ENCODE measurements at places on chromosomes 16 and 17.

- DNase-seq: no peak
Measured at GRCh38 chr17:58789160-58789559, 33.5 kb downstream of the PPM1E start.

GRCh38 chr16:2031081-2031577, 4.4 kb downstream of the NHERF2 start:
- DNase-seq: no peak

- no peak for DNase-seq
Measured at GRCh38 chr16:54879681-54880080, 51.0 kb upstream of the IRX5 start.

GRCh38 chr17:47692137-47692894, 1.6 kb upstream of the TBKBP1 start:
- DNase-seq: no peak

- DNase-seq: no peak
Measured at GRCh38 chr16:84527532-84528269, 23.2 kb upstream of the MEAK7 start.

DNA sequence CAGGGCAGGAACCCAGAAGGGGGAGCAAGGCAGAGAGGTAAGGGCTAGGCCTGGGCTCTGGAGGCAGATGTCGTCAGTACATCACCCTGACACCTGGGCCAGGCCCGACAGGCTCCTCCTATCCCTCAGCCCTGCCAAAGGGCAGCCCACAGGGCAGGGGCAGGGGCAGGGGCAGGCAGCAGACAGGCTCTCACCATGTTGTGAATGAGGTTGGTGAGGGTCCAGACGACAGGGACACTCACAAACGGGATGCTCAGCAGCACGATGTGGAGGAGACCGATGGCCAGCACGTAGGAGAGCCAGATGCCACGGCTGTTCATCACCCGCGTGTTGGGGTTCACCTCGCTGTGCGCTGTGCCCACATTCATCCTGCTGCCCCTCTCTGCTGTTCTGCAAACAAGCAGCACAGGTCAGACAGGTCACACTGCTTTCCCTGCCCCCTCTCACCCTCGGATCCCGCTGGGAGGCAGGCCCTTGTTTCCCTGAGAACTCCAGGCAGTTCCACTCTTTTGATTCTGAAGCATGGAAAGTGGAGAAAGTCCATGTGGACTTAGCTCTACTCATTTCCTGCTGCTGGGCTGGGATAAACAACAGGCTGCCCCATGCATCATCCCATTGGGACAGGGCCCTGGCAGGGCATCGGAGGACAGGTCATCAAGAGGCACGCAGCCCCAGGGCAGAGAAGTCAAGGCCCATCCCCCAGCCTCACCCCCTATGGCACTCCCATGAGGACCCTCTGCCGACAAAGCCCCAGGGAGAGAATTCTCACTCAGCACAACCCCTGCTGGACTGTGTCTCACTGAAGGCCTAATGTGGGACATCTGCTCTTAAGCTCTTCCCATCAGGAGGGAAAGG, 3.3 kb downstream of the ORMDL3 start:
- DNase-seq: no peak

GRCh38 chr16:78288888-78289287, 189.4 kb downstream of the WWOX start:
- no peak for DNase-seq

DNA sequence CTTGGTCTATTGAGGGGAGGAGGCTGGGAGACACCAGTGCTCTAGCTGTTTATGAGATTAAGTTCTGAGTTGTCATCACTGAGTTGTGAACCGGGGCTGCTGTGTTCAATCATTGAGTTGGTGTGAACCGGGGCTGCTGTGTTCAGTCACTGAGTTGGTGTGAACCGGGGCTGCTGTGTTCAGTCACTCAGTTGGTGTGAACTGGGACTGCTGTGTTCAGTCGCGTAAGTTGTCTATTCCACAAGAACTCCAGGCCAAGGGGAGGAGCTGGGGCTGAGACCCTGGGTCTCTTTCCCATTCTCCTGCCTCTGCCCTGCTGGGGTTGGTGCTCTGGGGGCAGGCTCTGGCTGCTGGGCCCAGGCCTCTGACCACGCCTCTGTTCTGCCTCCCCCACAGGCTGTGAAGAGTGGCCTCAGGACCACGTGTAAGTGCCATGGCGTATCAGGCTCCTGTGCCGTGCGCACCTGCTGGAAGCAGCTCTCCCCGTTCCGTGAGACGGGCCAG, 24.5 kb downstream of the WNT9B start:
- DNase-seq: no peak

DNA sequence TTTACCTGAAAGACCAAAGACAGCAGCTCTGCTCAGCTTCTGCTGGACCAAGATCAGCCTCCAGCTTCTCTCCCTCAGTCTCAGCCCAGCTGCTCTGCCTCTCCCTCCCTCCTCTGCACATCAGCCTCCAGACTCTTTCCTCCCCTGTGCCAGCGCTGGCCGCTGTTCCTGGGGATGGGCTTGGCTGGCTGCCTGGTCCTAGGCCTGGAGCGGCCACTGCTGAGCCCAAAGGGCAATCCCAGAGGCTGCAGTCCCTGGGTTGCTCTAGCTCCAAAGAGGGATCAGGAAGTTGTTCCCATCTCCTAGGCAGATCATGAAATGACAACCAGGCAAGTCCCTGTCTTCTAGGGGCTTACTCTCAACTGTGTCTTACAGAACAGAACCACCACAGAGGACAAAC, 31.3 kb downstream of the DCUN1D3 start:
- DNase-seq: no peak

- no peak for DNase-seq
Measured at GRCh38 chr16:35410438-35410837, 1951.0 kb downstream of the TP53TG3F start.

- DNase-seq: no peak
Measured at GRCh38 chr17:9367156-9367555, 208.5 kb downstream of the STX8 start.

DNA sequence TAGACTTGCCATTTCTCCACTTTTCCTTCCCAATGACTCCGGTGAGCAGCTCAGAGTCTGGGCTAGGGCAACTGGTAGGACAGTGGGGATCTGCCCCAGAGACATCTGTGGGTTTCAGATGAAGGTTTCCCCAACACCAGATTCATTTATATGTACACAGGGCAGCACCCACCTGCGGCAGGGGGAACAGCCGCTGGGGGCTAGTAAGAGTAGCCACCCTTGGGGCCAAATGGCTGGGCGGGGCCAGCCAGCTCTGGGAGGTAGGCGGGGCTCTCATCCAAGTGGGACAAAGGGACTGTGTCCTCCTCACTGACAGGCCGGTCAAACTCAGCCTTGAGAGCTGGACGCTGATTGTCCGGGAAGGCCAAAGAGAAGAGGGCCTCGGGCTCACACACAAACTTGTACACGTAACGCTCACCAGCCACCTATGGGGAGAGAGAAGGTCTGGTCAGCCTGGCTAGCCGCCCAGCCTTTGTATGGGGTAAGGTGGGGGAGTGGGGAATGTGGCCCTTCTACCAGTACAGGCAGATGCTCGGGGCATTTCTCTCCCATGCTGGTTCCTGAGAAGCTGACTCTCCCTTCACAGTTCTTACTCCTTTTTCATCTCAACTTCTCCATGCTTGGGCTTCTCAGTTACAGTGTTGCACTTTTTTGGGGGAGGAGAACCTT, 17.7 kb downstream of the ETV4 start:
- no peak for DNase-seq

DNA sequence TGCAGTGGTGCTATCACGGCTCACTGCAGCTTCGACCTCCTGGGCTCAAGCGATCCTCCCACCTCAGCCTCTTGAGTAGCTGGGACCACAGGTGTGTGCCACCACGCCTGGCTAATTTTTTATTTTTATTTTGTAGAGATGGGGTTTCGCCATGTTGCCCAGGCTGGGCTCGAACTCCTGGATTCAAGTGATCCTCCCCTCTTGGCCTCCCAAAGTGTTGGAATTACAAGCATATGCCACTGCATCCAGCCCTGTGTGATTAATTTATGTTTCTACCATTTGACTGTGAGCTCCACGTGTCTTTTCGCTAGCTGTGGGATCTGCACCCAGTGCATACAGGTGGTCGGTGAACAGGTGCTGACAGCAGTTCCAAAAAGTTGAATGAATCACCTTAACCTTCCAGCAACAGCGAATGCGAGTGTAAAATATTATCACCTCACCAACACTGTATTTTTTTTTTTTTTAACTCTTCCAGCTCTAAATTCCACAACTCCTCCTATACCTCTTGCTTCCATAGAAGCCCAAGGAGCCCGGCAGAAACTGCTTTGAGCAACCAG, 484 bp upstream of the NUDT7 start:
- no peak for DNase-seq

- no peak for DNase-seq
Measured at GRCh38 chr17:9513266-9513665, 62.4 kb downstream of the STX8 start.

- DNase-seq: no peak
Measured at GRCh38 chr17:67569873-67570272, 147.9 kb upstream of the NOL11 start.

DNA sequence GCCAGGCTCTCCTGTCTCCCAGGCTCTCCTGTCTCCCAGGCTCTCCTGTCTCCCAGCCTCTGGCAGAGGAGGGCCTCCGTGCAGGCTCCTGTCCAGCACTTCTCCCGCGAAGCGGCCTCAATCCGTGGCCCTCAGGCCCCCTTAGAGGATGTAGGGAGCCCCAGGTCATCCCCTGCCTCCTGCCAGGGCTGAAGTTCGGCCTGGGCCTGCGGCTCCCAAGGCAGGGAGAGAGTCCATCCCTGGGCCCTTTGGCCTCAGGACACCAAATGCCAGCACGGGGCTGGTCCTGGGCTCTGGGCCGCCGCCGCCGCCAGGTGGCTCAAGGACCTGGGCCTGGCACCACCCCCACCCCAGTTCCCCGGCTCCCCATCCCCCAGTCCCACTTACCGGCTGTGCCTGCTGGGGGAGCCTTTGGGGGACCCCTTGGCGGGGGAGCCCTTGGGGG, 370 bp downstream of the EVPL start:
- no peak for DNase-seq

- DNase-seq: no peak
Measured at GRCh38 chr17:63741143-63741407, 524 bp downstream of the STRADA start.

- no peak for DNase-seq
Measured at GRCh38 chr17:17788967-17789366, 47.8 kb downstream of the SREBF1 start.

DNA sequence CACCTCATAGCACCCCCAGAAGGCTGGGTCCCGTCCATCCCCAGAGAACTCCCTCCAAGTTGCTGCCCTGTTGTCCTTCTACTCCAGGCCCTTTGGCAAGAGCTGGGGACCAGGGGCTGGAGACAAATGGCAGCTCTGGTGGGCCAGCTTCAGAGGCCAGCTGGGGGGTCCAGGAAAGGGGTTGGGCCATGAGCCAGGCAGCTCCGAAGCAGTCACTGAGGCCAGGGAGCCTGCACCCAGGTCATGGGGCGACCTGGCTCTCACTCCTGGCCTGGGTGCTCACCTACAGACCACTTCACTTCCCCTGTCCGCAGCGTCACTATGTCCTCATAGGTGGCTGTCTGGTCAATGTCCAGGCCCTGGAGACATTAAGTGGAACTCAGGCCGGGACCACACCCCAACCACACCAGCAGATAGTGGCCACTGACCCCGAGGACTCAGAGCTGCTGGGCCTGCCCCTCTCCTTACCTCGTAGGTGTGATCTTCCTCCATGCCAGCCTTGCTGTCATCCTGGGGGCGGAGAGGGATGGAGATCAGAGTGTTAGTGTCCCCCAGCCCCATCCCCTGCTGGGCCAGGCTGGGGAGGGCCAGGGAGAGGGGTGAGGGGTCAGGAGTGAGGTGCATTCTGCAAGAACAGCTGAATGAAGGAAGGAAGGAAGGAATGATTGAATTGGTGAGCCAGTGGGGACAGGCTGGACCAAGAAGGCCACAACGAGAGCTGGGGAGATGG, 3.0 kb downstream of the CD79B start:
- no peak for DNase-seq

DNA sequence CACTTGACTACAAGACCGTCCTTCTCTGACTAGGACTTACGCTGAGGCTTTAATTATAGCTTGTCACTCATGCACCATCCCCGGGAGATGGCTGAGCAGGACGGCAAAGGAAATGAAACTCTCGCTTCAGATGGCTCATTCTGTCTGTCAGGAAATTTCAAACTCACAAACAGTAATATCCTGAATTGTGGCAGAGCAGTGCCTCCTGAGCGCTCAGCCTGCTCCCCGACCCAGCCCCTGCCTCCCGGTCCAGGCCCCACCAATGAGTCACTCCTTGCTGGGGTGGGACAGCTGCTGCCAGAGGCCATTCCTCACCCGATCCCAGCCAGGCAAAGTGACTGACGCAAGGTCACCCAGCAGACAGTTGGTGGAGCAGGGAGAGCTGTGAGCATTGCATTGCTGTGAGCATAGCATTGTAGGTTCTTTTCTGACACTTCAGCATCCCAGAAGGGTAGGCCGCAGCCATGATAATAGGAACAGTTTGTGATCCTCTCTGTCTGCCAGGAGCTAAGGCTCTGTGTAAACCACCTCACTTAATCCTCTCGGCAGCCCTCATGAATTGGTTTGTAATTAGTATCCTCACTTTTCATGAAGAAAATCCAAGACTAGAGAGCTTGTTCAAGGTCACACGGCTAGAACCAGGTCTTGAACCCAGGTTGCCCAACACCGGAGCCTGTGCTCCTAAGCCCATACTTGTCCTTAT, 20.9 kb downstream of the CCDC182 start:
- no peak for DNase-seq

Measured in NCI-H446 (cell line).